ENCODE measurements at places on chromosomes 2 and 18.

DNA sequence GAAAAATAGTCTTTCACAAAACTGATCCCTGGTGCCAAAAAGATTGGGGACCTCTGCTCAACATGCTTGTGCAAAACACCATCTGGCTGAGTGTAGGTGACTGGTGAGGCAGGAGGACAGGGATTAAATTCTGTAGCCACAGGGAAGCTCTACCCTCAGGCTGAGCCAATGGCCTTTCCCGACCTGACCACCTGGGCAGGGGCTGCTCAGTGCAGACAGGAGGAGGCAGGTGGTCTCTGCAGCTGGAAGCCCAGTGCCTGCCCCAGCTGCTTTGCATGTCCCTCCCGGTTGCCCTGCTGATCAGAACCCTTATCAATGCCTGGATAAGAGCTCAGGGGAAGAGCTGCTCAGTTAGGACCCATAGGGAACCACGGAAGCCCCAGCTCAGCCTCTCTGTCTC is 235.3 kb downstream of the ANKRD36 start:
- DNase-seq = no peak

- no peak for DNase-seq
These were observed 73.4 kb downstream of the ROCK1 start for GRCh38 chr18:21038201-21038600.

DNA sequence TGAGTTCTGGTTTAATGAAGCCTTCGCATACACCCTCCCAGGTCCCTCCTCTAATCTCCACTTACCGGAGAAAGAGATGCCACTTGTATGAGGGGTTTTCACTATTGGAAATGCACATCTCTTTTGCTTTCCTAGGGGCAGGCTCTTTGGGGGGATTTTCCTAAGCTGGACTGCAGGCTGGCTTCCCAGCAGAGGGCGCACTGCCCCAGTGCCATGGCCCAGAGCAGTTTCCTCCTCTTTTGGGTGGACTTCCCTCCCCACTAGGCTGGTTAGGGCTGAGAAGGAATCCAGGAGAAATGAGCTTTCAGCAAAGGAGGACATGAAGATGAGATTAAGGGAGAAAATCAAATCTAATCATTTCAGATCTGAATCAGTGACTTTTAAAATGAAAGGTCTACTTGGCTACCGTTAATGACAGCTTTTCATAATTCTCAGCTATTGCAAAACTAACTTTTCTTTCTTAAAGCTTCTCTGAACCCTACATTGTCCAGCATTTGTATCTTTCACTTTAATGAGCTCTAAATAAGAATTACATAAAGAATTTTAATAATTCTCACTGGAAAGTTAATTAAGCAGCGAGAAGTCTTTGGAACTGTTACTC is 784.1 kb upstream of the FANCL start:
- DNase-seq = no peak

GRCh38 chr2:215506604-215506990 is 70.7 kb upstream of the FN1 start:
- DNase-seq = no peak

GRCh38 chr18:63523660-63524059 is 18.5 kb upstream of the SERPINB12 start:
- no peak for DNase-seq

DNA sequence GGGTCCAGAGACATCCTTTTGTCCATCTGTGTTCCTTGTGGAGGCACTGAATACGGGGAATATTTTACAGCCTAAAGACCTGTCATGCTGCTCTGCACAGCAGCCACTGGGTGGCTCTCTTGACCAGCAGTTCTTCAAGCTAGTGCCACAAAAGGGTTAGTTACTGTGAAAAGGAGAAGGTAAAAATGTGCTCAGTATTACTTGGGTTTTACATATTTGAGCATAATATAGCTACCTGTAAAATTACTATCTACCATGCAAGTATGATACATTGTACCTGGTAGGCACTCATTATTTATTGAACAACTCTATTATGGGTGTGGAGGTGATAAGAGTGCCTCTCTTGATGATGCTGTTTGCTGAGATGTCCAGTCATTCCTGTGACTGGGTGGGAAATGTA is 23.6 kb downstream of the FZD5 start:
- peak; percentile 36 for DNase-seq

DNA sequence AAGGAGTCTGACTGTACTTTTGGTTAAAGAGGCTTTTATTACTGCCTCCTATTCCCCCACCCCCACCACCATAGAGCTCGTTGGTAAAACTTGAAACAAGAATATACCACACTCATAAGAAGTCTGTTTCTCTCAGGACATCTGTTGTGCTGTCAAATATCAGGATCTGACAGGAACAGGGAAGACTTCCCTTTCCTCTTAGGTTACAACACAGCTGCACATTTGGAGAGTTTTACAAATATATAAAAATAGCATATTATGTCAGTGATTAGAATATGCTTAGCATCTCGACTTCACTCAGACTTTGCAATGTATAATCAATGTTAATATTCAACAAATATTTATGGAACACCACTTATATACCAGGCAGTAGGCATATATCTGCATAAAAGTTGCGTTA is 439.6 kb upstream of the REG3G start:
- no peak for DNase-seq

- no peak for DNase-seq
These were observed 86.8 kb upstream of the SH3BP4 start for GRCh38 chr2:234865040-234865439.

DNA sequence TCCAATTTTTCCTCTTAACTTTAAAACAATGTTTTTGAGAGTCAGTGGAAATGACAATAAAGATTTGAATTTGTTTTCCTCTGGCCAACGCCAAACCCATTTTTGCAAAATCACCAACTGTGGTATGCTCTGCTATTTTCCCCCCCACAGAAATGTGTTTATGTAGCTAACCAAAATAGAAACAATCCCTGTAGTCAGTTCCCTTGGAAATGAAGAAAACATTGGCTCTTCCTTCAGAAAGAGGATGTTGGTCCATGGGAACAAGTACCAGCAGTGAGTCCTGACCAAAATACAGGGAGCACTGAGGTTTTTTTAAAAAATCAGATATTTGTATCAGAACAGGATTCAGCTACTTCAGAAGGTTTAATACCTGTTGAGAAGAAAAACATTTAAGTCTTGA is 65.3 kb downstream of the SLC40A1 start:
- peak; percentile 50 for DNase-seq

DNA sequence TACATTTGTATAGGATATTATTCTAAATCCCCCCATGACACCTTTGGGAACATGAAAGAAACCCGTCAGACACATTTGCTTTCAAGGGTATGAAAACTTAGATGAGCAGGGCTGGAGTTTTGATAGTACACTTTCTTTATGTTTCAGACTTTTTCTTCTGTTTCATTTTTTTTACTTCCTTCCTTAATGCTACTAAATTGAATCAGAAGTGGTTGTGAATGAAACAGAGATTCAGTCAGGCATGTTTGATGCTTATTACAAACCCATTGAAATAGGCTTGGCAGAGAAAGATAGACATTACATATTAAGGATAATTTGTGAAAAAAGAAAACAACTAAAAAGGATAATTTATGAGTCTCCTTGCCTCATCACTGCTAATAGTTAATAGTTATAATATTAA is 26.8 kb downstream of the SLC30A6 start:
- no peak for DNase-seq

DNA sequence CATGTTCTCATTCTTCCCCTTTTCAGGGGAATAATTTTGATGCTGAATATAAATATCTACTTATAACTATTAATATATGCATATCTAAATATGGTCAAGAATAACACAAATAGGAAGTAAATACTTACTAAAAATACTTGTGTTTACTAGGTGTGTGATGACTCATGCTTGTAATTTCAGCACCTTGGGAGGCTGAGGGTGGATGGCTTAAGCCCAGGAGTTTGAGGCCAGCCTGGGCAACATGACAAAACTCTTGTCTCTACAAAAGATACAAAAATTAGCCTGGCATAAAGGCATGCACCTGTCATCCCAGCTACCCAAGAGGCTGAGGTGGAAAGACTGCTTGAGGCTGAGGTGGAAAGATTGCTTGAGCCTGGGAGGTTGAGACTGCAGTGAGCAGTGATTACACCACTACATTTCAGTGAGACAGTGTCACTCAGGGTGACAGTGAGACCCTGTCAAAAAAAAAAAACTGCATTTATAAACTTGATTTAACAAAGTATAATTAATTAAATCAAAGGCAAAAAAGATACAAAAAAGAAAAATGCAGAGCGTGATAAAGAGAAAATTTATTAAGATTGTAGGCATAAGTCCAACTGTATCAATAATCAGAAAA is 703.1 kb upstream of the VRK2 start:
- DNase-seq = no peak
